ENCODE measurements at places on chromosomes 6 and 20. TPM values are rescaled to one million over a fixed set of nuclear protein-coding genes. Genes with fewer than 3 reads are reported as not detected.

The ENPP1 gene
- polyA plus RNA-seq = 1.3 TPM

DNA sequence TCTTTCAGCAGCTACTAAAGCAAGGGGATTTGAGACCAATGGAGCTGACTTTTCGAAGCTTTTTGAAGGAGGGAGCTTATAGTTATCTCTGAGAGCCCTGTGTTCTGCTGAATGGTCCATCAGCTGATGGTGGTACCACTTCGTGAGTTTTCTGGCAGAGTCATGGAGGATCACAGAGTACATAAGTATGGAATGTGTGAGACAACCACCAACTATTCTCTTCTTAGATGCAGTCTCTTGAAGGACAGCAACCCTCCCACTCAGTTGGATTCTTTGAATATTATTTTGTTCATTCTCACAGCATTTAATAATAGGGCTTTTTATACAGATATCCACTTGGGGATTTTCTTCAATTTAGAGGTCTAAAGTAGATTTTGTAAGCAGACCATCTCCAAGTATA is 75.3 kb downstream of the ELOVL2 start:
- no peak for DNase-seq

GRCh38 chr6:28841290-28841689 is 82.5 kb downstream of the TRIM27 start:
- no peak for DNase-seq

- DNase-seq = no peak
Observed at GRCh38 chr6:170436209-170436809, 116.8 kb downstream of the PSMB1 start.

- peak; percentile 23 for DNase-seq
Observed at GRCh38 chr6:85449388-85449817, 480 bp upstream of the NT5E start.

DNA sequence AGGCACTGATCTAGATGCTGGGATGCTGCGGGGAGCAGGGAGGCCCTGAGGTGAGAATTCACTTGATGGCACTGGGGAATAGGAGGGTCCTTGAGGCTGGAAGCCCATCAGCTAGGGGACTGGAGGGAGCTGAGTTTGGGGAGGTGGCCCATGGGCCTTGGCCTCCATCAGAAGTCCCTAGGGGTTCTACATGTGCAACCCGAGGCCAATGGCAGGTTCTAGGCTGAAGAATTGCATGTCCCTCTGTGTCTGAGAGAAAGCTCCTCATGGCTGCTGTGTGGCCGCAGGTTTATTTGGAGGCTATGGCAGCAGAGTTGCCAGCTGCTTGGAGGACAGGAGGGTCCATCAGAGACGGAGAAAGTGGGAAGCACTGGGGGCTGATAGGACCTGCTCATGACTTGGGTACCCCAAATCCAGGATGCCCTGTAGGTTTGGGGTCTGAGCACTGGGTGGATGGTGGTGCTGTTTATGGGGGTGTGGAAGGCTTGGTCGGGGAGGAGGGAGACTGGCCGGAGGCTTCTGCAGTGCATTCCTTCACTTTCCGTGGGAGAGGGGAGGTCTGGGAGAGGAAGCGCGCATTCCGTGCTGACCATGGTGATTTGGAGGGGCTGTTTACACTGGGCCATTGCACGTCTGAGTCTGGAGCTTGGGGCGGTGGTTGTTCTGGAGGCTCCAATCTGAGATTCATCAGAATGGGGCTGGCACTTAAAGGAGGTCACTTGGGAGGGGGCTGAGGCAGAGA is 24.8 kb upstream of the PHACTR3 start:
- no peak for DNase-seq

- DNase-seq = no peak
Observed at GRCh38 chr20:17473659-17474058, 57.5 kb downstream of the BFSP1 start.

All from heart left ventricle (tissue), 16 donors.